Foreskin melanocyte (primary cell): ENCODE measurements at places on chromosomes 3 and 15.
A peak's percentile ranks its signal among the peaks of the same experiment; 100 is the strongest.

DNA sequence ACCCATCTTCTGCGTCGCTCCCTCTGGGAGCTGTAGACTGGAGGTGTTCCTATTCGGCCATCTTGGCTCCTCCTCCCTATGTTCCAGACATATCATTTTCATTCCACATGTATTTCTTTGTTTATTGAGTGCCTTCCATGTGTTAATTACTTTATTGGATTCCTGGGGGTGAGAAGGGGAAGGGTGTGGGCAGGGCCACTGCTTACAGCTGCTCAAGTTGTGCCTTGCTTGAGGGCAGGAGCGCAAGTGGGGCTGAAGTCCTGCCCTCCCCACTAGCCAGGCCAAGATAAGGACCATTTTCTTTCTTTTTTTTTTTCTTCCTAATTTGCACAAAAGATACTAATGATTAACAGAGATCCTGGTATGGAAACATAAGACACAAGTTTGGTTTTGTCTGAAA is 224.8 kb downstream of the LPP start:
- no peak for DNase-seq

DNA sequence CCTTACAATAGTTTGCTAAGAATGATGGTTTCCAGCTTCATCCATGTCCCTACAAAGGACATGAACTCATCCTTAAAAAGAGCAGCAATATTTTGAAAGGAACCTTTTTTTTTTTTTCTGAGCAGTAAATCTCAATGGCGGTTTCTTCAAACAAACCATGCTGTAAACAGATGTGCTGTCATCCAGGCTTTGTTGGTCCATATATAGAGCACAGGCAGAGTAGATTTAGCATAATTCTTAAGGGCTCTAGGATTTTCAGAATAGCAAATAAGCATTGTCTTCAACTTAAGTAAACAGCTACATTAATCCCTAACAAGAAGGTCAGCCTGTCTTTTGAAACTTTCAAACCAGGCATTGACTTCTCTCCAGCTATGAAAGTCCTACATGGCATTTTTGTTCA is 334.2 kb downstream of the SLC9A9 start:
- DNase-seq, result no peak

DNA sequence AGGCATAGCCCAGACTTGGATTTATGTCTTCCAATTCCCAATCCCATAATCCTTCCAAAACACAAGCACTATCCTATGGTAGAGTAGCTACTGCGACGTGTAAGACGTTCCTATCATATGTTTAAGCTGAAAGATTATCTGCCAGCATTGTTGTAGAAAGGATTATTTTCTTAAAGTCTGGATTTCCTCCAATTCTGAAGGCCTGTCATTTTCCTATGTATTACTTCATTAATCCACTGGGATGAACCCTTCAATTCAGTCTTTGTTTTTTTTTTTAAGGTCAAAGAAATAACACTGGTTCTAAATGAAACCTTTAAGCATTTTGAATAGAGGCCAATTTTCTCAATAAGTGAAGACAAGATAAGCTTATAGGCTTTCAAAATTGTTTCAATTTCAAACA is 289.0 kb downstream of the SLC9A9 start:
- peak; percentile 64 for DNase-seq

- DNase-seq, result no peak
Measured at GRCh38 chr3:74001436-74001835, 376.7 kb upstream of the PDZRN3 start.

DNA sequence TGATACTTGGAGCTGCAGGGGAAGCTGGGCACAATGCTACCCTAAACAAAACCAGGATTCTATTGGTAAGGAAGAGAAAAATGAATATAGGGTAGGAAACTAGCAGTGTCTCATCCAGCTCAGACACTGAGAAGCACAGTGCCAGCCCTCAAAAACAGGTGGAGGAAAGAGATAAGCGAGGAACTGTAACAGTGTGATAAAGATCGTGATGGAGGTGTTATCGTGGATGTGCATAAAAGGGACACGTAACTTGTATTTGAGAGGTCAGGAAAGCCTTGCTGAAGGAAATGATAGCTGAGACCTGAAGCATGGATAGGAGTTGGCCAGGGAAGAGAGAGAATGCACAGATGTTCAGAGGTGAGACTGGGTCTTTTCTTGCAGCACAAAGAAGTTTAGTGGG is 27.4 kb downstream of the MIX23 start:
- DNase-seq, result no peak

DNA sequence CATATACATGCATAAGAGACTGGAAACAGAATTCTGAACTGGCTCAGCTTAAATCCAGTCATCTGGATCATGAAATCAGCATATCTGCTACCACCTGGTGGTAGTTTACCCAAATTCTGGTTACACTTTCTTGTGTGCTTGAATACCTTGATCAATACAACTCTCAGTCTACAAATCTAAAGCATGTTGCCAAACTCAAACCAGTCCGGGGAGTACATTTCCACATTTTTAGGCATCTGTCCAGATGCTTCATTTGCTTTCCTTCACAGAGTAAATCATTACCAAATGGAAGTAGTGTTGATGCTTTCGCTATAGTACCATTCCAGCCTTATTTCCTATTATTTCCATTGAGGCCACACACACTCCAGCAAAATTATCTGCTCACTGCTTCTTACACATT is 126.4 kb downstream of the P2RY1 start:
- no peak for DNase-seq

DNA sequence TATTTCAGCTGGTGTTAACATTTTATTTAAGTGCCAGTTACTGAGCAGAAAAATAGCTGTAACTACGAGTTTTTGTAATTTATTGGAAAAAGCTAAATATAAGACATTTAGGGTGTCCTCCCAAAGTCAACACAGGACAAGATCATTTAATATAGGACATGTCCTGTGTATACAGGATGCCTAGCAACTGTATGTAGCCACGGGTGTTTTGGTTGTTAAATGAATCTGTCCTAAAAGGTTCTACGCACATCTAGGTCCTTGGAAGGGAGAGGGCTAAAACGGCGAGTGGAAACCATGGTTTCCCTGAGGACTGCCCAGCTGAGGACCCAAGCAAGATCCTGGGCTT is 565 bp upstream of the ZNF621 start:
- no peak for DNase-seq

DNA sequence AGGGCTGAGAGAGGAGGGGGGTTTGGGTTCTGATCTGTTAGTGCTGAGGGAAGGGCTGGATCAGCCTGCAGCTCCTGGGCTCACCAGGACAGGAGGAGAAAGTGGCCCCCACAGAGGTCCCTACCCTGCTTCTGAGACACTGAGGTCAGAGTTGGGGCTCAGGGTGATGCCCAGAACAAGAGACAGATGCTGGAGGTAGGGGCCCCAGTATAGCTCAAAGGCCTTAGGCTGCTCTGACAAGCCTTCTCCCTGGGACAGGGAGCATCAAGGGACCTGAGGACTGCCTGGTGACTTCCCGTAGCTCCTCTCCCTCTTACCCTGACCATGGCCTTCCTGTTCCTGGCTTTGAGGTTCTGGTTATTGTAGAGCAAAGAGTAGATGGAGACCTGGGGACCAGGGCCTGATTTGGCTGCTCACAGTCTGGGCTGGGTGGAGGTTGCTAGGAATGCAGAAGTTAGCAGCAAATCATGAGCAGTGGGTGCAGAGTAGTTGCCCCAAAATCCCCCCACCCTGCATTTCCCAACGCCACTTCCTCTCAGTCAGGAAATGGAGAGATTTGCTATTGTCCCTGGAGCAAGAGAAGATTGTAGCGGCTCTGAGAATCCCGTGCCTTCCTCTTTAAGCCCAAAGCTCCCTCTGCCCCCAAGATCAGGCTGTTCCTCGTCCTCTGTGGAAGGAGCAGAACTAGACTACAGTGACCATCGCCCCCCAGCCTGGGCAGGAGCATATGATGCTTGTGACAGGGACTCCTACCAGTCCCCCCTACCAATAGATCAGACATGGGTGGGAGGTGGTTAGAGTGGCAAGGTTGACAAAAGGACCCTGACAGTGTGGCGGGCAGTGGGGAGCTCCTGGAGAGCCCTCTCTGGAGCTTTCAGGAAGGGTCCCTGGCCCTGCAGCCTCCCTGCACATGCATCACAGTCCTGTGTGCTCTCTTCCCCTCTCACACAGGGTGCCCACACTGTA is 47.4 kb upstream of the SEC22A start:
- no peak for DNase-seq

- no peak for DNase-seq
Measured at GRCh38 chr3:44468572-44469520, 8.6 kb downstream of the ZNF445 start.

GRCh38 chr3:44236485-44236908 is 5.2 kb upstream of the TOPAZ1 start:
- DNase-seq, result no peak

DNA sequence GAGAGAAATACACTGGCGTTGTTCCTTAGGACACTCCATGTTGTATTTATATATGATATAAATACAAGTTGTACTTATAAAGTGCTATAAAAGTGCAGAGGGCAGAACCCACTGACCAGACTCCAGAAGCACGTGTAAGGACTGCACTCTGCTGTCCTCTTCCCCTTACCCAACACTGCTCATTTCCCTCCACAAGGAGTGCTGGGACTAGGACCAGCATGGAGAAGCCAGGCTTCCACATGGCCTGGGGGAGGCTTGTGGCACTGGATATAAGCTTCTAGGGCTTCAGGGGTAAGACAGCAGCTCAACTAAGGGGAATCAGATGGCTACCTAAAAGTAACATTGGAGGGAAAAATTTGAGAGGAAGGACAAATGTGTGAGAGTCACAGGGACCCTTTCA is 556.9 kb downstream of the IGSF11 start:
- no peak for DNase-seq

GRCh38 chr3:48088056-48088748 is 72.0 kb upstream of the MAP4 start:
- DNase-seq, result peak; percentile 33

DNA sequence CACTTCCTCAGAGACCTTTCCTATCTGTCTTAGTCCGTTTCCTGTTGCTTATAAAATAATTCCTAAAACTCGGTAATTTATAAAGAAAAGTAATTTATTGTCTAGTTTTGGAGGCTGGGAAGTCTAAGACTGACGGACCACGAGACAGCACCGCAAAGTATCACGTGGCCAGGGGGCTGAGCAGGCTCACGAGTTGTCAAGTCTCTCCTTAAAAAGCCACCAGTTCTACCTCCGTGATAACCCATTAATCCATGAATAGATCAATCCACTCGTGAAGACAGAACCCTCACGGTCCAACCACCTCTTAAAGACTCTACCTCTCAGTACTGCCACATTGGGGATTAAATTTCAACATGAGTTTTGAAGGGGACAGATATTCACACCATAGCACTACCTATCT is 821 bp downstream of the LINS1 start:
- peak; percentile 57 for DNase-seq

- DNase-seq, result no peak
Measured at GRCh38 chr3:100467133-100467532, 25.3 kb upstream of the TMEM45A start.

GRCh38 chr15:35911052-35911777 is 365.2 kb upstream of the DPH6 start:
- no peak for DNase-seq

DNA sequence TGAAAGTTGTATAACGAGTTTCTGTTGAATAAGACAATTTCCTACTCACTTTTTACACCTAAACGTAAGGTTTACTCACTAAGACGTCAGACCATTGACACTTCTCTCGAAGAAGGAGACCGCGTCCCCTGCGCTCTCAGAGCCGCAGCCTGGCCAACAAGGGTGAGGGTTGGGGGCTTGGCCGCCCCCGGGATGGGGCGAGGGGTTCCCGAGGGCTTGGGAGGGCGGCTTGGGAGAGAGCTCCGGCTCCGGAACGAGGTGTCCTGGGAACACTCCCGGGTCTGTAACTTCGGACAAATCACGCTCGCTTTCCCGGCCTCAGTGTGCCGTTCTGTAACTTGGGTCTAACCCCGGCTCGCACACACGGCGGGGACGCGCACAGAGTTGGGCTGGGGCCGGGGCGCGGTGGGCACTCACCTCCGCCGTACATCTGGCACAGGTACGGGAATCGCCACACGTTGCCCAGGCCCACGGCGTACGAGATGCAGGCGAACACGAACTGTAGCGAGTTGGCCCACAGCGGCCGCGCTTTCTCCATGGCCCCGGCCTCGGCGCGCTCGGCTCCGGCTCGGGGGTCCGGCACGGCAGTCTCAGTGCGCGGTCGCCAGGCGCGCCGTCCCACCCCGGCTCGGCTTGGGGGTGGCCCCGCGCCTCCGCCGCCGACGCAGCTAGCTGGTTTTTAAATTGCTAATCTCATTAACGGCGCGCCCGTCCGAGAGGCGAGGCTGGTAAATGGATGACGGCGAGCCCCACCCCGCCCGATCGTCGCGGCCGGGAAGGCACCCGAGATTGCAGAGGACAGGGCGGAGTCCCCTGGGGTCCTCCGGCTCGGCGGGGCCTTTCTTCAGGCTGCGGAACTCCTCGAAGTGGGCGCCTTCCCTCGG is at the start of gene SLC6A20:
Gene SLC6A20 (minus strand): TSS at position 655 of the 884 bp plus-strand sequence. CDS start 117 bp downstream, at position 538.
- no peak for DNase-seq

DNA sequence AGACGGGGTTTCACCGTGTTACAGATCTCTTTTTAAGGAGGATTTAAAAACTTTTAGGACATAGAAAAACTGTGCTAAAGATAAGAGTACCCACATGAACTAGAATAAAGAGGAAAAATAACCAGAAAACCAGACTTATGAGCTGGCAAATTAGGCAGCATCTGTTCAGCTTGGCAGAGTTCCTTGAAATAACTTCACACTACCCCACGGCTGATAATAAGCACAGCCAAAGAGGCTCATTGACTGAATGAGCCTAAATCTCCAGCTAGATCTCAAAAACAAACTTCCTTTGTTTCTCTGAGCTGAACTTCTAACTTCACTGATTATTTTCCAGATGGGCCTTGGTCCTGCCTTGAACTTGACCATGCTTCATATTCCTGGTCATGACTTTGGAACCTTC is 26.7 kb upstream of the PIK3R4 start:
- peak; percentile 67 for DNase-seq

- DNase-seq, result no peak
Measured at GRCh38 chr3:23302271-23302670, 99.1 kb downstream of the UBE2E2 start.

DNA sequence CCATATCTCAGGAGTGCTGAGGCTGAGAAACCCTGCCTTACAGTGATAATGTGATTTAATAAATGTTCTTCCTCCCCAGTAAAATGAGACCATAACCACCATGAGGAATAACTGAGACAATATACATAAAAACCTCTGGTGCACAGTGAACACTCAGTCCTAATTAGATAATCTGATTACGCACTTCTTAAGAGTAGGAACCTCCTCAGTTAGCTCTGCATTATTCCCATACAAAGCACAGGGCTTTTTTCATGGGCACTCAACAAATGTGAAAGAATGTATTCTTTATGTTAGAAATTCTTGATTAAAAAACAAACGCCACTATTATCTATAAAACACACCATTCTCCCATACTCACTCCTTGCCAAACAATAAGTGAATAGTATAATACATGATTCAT is 97.0 kb downstream of the TNIK start:
- peak; percentile 85 for DNase-seq

DNA sequence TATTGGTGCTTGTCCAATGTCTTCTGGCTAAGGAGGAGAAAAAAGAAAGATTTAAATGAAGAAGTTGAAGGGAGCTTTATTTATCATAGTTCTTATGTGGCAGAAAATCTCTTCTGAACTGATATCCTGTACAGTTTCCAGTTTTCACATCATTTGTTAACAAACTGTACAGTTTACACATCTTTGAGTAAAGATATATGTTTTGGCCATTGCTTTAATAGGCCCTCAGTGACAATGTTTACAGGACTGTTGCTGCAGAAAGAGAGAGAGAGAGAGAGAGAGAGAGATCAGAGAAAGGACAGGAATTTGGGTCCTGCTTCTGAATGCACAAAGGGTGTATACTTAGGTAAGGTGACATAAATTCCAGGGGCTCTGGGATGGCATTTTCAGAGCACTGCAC is 188.3 kb downstream of the NR1D2 start:
- DNase-seq, result no peak
